ENCODE measurements at places on chromosomes 16 and 17.

- no peak for DNase-seq
Observed at GRCh38 chr16:85777583-85778310, 21.6 kb downstream of the EMC8 start.

DNA sequence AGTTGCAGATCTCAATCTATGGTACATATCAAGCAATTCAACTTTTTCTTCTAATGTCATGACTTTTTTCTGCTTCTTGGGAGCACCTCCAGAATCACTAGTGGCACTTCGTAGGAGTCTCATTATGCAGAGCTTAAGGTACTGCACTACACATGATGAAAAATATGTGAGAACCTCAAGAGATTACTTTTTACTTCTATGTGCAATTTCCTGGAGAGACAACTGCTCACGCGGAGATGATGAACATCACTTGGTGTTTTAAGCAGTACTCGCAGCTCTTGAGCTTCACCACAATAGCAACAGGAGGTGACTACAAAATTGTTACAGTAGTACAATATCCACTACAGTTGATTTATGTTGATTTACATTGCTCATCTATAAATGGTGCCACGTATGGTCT lies 79.7 kb downstream of the MRTFB start:
- DNase-seq: no peak

DNA sequence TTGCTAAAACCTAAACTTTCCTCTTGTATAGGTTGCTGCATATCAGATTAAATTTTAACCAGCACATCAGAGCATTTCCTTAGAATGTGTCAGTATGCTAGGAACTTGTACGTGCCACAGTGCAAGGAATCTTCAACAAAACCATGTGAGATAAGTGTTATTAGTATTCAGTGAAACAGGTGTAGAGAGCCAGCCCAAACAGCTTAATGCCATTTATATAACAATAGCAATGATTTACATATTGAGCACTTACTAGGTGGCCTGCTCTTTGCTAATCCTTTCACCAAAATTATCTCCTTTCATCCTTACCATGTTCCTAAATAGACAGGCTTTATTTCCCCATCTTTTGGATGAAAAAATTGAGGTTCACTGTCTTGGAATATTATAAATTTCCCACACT lies 485.7 kb downstream of the HS3ST4 start:
- DNase-seq: no peak

GRCh38 chr17:78360371-78361224 lies 721 bp upstream of the SOCS3 start:
- peak; percentile 76 for DNase-seq

DNA sequence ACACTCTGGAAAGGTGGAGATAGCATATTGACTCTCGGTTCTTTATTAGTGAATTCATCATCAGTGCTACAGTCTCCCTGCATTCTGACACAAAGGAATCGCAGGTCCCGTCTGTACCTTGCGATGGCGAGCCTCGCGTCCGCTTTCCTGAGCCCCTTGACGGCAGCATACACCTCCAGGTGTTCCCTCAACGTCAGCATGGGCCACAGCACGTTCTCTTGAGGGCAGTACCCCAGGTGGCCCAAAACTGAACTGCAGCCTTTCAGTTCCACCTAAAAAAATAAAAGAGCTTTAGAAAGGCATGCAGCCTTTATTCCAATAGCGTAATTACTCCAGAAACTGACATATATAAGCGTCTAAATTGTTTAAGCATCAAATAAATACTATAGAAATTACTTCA lies 24.2 kb upstream of the ABCA9 start:
- no peak for DNase-seq

GRCh38 chr16:70804734-70805169 lies 3.8 kb upstream of the VAC14 start:
- DNase-seq: no peak

- DNase-seq: no peak
Observed at GRCh38 chr16:61596655-61597054, 439.6 kb downstream of the CDH8 start.

GRCh38 chr17:69043098-69043734 lies 17.5 kb downstream of the ABCA9 start:
- no peak for DNase-seq

GRCh38 chr17:73128496-73128895 lies 36.0 kb upstream of the SLC39A11 start:
- no peak for DNase-seq

DNA sequence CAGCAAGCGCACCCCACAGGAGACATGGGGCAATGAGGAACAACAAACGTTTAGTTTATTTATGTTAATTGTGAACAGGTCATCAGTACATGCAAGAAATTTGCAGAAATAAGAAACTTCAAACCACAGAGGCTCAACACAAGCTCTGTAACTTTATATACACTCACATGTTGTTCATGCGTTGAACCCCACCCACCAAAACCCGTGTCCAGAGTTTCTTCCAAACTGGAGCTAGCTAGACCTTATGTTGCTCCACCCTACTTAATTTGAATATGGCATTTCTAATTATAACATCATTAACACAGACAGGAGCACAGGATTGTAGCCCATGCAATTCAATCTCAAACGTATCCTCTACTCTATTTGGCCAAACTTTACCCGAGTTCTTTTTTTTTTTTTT lies 192.1 kb downstream of the ZNF18 start:
- no peak for DNase-seq
